A549 treated with AZD2906 at 1 μM for 4 hours (cell line): ENCODE measurements at places on chromosomes 7 and 10. TPM values are rescaled to one million over a fixed set of nuclear protein-coding genes. Genes with fewer than 3 reads are reported as not detected.

Gene ZNF365
- total RNA-seq = 0.83 to 1.00 TPM (median 0.91 TPM) in 5 replicates

Gene LRRC4
- total RNA-seq = not detected in 5 replicates

Gene RET
- 0.56 to 0.82 TPM (median 0.67 TPM) in 5 replicates for total RNA-seq

Gene SYT15B
- total RNA-seq = 3.1 to 4.0 TPM (median 3.6 TPM) in 5 replicates

Gene GDF2
- total RNA-seq = not detected in 5 replicates

Gene GNA12
- 39.7 to 43.3 TPM (median 40.8 TPM) in 5 replicates for total RNA-seq

Gene PRF1
- 0.03 TPM in 1 of 5 replicates, not detected in the others for total RNA-seq

Gene NME8
- not detected in 5 replicates for total RNA-seq

Gene TCAF1
- 14.3 to 19.9 TPM (median 17.3 TPM) in 5 replicates for total RNA-seq

Gene MRLN
- total RNA-seq = not detected in 5 replicates

Gene NIPSNAP2
- total RNA-seq = 42.3 to 56.2 TPM (median 49.7 TPM) in 5 replicates

Gene CFAP46
- total RNA-seq = 1.0 to 1.6 TPM (median 1.4 TPM) in 5 replicates

Gene ADRB1
- 0.91 to 1.5 TPM (median 1.3 TPM) in 5 replicates for total RNA-seq

Gene C7orf57
- 0.29 to 0.35 TPM (median 0.33 TPM) in 5 replicates for total RNA-seq

Gene NKX1-2
- 0.02 to 0.05 TPM (median 0.03 TPM) in 5 replicates for total RNA-seq

Gene ZFAND4
- total RNA-seq = 3.9 to 5.0 TPM (median 4.7 TPM) in 5 replicates

Gene RELN
- 0.01 to 0.05 TPM (median 0.03 TPM) in 4 of 5 replicates, not detected in the other for total RNA-seq

Gene OR2A7
- not detected in 5 replicates for total RNA-seq

Gene ZCWPW1
- total RNA-seq = 1.1 to 1.9 TPM (median 1.5 TPM) in 5 replicates

Gene CCDC172
- total RNA-seq = not detected in 5 replicates

Gene USP6NL
- 10.8 to 13.0 TPM (median 11.8 TPM) in 5 replicates for total RNA-seq
